ENCODE measurements at places on chromosomes 6 and 20. TPM values are rescaled to one million over a fixed set of nuclear protein-coding genes. Genes with fewer than 3 reads are reported as not detected.

E2F3 gene
- total RNA-seq = 12.4 TPM

C6orf163 gene
- 4.7 TPM for total RNA-seq

ULBP2 gene
- total RNA-seq = not detected

WFDC10B gene
- total RNA-seq = not detected

SLC22A2 gene
- not detected for total RNA-seq

EPB41L2 gene
- 99.6 TPM for total RNA-seq

BNIP5 gene
- total RNA-seq = not detected

RAET1L gene
- total RNA-seq = not detected

ZBP1 gene
- 6.1 TPM for total RNA-seq

CDC5L gene
- 19.6 TPM for total RNA-seq

Measured in thoracic aorta (tissue), 2 donors.